ENCODE measurements at places on chromosomes 16 and 17.
A peak's percentile ranks its signal among the peaks of the same experiment; 100 is the strongest.

DNA sequence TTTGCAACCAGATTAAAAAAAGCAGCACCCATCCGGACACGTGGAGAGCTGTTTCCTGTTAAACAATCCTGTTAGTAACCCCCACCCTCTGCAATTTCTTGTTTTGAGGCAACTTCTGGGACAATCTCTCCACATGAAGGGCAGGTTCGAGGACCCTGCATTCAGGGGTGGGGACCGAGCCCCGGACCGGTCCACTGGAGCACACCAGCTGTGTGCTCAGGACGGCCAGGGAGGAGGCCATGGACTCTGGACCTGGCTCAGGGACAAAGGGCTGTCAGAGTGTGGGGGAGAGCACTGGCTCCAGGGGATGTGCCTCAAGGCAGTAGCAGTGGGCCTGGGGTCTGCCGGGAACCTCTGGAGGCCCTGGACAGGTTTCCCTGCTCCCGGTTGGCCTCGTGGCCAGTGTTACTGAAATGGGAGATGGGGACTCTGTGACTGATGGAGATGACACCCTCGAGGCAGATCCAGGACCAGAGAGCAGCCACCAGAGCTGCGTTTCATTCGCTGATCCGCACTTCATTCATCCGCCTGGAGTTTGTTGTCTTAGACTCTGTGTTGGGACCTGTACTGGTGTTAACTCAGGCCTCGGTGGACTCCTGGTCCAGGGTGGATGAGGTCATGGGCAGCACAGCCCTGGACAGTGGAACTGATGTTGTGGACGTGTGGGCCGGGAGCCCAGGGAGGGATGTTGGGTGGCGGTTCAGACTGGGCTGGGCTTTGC, 2.9 kb upstream of the CPNE7 start:
- DNase-seq = no peak

DNA sequence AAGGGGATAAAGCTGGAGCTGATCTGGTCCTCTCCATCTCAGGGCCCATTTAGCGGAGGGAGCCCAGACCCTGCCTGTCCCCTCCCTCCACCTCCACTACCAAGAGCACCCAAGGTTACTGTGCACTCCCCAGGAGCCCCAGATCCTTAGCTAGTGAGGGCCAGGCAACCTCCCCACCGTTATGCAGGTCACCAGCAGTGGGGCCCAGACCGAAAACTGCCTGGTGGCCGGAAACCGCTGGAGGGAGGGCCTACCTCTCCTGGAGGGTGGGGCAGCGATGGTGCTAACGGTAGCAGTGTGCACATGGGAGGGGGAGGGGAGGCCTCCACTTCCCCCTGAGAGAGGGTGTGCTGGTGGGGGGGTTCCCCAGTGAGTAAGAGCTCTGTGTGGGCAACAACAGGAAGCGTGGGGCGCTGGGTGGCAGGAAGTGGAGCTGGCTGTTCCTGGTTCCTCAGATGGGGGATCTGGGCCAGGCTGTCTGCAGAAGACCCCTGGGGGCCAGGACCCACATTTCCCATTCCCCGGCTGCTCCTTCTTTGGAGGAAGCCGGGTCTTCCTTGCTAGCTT, 4.4 kb downstream of the FMNL1 start:
- DNase-seq = peak; percentile 90

GRCh38 chr17:5516060-5516792, 29.9 kb downstream of the MIS12 start:
- no peak for DNase-seq

DNA sequence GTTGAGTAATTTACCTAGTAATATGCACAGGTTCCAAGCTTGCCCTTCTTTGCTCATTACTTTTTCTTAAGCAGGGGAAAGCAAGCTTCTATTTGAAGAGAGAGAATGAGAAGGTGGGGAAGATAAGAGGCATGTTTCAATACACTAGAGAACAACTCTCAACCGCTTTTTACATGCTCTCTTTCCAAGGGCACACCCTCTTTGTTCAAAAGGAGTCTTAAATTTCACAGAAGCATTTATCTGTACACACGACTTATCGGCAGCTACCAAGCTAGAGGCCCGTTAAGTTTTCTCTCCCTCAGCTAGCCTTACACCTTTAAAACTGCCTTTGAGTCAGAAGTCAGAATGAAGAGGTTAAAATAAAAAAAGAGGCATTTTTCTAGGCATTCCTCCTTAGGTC, 79.6 kb downstream of the STH start:
- no peak for DNase-seq

DNA sequence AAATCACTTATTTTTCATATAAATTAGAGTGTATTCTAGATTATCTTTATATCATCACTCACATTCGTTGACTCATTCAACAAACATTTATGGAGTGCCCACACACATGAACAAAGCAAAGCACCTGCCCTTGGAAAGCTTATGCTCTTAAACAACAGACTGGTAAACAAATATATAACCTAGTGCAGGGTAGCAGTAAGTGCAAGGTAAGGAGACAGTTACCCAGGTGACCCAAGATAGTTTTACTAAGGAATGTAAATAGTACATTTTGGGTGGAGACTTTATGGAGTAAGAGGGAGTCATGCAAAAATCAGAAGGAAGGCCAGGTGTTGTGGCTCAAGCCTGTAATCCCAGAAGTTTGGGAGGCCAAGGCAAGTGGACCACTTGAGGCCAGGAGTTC, 40.4 kb upstream of the HELZ start:
- no peak for DNase-seq

- DNase-seq = no peak
Observed at GRCh38 chr17:51435641-51436091, 175.3 kb downstream of the UTP18 start.

DNA sequence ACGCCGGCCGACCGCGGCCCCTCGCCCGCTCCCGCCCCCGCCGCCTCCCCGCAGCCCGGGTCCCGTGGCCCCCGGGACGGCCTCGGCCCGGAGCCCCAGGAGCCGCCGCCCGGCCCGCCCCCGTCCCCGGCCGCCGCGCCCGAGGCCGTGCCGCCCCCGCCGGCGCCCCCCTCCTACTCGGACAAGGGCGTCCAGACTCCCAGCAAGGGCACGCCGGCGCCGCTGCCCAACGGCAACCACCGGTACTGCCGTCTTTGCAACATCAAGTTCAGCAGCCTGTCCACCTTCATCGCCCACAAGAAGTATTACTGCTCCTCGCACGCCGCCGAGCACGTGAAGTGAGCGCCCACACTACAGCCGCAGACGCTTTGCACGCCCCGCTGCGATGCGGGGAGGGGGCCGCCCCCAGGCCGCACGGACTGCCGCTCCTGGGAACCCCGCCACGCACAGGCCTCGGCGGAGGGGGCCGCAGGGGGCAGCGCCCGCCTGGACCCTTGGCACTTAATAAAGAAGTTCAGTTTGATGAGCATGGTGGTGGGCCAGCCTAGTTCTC, 35.5 kb upstream of the ZC3H18 start:
- peak; percentile 23 for DNase-seq

DNA sequence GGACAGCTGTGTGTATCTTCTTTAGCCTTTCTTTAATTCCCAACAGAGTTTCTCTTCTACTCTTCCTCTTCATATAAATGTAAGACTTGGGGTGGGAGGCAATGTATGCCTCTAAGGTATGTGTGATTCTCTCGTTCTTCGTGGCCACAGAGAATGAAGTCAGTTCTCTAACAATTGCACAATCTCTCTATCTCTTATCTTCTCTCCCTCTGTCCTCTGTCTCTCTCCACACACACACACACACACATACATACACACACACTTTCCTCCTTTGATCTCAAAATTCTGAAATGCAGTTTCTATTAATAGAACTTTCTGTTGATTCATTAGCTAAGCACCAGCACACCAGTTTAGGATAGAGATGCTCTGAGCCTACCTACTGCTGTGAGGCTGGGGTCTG, 615.7 kb upstream of the SALL1 start:
- DNase-seq = no peak

DNA sequence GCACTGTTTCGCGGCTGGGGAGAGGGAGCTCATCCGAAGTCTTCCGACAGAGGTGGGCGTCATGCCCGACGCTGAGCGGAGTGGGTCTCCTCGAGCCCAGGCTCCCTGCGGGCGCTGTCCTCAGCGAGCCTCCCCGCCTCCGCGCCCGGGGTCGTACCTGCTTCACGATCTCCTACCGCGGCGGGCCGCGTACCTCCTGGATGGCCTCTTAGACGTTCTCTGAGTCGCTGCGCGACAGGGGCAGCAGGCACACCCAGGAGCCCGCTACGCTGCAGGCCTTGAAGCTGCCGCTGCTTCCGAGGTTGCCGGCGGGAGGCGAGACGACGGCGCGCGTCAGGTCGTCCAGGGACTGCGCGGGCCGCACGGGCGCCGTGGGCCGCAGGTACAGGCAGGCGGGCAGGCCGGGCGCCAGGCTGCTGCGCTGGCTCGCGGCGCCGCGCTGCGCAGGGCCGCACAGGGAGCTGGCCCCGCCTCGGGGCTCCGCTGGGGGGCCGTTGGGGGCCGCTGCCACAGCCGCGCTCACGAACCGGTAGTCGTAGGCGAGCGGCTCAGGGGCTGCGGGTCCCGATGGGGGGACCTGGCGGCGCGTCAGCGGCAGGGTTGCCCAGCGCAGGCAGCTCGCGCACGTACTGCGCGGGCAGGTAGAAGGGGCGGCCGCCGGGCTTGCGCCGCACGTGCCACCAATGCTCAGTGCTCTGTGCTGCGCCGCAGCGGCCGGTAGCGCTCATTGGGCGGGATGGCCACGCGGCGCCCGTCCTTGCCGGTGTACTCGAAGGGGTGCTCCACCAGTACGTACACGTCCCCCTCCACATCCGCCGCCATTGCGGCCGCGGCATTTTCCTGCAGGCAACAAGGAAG, 116.4 kb upstream of the SMURF2 start:
- DNase-seq = no peak

GRCh38 chr17:80262291-80262690, 1.6 kb downstream of the RNF213 start:
- DNase-seq = no peak

- DNase-seq = no peak
Observed at GRCh38 chr16:55955845-55956244, 80.7 kb upstream of the CES5A start.

- DNase-seq = no peak
Observed at GRCh38 chr17:31878703-31879073, 19.6 kb upstream of the COPRS start.

- no peak for DNase-seq
Observed at GRCh38 chr16:52469775-52470174, 77.2 kb downstream of the TOX3 start.

GRCh38 chr17:67272312-67273047, 27.5 kb upstream of the HELZ start:
- no peak for DNase-seq

DNA sequence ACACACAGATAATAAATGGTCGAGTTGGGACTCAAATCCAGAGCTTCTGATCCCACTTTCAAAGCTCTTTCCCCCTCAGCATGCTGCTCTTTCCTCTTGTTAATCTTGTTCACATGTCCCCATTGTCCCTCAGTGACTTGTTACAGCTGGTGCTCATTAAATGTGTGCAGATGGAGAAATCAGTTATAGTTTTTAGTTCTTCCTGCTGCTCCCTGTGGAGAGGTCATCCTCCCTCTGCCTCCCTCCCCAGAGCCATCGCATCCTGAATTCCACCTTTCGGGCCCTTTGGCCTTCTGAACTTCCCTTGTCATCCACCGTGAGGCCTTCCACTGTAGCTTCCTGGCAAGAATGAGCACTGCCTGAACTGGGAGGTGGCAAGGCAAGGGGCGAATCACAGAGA, 179.6 kb downstream of the WSCD1 start:
- no peak for DNase-seq

DNA sequence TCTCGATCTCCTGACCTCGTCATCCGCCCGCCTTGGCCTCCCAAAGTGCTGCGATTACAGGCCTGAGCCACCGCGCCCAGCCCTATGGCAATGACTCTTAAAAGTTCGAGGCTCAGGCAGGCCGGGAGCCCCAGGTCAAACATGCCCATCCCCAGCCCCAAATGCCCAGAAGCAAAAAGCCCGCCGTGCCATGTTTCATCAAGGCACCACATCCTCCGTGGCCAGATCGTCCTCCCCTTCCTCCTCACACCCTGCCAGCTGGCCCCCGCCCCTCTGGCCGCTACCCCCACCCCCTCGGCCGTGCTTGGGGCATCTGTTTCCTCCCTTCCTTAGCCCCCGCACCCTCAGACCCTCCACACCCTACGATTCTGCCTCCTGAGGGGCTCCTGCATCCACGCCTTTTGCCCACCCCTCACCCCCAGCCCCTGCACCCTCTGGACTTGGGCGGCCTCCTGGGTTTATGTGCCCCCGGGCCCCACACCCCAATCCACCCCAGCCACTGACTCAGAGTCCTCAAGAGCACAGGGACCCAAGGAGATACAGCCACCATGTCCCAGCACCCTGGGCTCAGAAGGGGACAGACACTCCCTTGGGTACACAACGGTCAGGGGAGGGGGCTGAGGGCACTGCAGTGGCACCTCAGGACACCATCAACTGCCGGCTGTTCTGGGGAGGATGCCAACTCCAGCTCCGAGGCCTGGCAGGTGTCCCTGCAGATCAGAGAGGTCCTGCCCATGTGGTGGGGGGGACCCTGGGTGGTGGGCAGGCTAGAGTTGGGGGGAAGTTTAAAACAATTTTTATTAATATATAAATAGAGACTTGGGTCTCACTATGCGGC, 7.1 kb downstream of the CTRB1 start:
- no peak for DNase-seq

GRCh38 chr16:15757630-15758251, 99.1 kb downstream of the MYH11 start:
- no peak for DNase-seq

DNA sequence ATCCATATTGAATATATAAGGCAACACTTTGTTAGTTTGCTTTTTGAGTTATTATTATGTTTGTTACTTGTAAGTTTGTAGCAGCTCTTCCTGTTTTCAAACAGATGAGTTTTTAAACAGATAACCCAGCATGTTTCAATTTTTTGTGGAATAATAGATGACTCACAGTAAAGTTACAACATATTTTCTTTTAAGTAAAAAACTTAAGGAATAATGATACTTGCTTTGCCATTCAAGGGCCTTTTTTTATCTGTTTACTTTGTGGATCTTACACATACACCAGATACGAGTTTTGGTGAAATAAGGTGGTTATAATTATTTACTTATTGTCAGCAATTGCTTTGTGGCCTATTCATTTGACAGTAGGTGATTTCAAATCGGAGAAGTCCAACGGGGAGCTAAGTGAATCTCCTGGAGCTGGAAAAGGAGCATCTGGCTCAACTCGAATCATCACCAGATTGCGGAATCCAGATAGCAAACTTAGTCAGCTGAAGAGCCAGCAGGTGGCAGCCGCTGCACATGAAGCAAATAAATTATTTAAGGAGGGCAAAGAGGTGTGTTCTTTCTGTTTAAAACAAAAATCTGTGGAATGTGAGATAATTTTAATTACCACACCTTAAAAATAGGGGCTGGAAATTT, 66.3 kb downstream of the BPTF start:
- no peak for DNase-seq

Measured in stimulated activated CD4-positive, alpha-beta T cell treated with anti-CD3 and anti-CD28 coated beads, Interleukin-15, amount 100 ng/mL, for 1 hour (primary cell).